ENCODE measurements at places on chromosomes 13 and 19.
A peak's percentile ranks its signal among the peaks of the same experiment; 100 is the strongest.

DNA sequence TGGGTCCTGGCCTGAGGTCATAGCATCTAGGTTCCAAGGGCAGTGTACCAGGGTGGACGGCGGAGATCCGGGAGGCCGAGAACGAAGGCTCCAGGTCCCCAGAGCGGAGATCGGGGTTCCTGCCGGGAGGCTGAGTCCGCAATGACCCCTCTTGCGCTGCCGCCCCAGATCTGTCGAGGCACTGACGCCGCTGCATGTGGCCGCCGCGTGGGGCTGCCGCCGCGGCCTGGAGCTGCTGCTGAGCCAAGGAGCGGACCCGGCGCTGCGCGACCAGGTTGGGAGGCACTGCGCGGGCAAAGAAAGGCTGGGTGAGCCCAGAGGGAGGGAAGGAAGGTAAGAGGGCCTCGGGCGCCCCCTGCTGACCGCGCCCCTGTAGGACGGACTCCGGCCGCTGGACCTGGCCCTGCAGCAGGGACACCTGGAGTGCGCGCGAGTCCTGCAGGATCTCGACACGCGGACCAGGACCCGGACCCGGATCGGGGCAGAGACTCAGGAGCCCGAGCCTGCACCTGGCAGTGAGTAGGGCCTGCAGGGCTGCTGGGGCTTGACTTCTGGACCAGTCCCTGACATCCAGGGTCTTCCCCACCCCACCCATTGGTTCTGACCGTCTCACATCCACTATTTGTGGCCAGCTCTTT, 906 bp downstream of the ANKLE1 start:
- DNase-seq, result peak; percentile 68

DNA sequence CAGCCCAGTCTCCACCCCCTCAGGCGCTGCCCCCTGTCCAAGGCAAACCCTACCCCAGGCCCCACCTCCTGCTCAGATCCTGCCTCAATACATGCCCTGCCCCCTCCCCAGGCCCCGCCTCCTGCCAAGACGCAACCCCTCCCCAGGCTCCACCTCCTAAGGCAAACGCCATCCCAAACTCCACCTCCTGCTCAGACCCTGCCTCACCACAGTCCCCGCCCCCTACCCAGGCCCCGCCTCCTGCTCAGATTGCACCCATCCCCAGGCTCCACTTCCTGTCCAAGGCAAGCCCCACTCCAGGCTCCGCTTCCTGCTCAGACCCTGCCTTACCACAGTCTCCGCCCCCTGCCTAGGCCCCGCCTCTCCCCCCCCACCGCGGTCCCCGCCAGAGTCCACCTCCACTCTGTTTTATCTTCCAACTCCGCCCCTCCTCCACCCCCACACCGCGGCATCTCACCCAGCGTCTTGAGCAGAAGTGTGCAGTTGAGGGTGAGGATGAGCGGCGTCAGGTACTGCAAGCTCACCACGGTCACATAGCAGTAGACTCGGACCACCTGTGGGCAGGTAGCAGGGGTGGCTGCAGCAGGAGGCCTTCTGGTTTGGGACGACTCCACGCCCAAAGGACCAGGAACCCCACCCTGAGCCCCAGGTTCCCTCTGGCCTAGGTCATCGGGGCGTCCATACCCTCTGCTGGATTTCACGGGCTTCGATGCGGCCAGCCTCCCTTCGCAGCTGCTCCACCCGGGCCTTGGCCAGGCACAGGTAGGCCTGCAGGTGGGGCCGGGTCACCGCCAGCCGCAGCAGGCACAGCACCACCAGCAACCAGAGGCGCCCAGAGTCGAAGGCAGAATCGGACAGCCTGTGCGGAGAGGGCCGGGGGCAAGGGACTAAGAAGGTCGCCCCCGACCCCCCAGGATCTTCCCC, 17.7 kb downstream of the TMEM161A start:
- DNase-seq, result no peak

DNA sequence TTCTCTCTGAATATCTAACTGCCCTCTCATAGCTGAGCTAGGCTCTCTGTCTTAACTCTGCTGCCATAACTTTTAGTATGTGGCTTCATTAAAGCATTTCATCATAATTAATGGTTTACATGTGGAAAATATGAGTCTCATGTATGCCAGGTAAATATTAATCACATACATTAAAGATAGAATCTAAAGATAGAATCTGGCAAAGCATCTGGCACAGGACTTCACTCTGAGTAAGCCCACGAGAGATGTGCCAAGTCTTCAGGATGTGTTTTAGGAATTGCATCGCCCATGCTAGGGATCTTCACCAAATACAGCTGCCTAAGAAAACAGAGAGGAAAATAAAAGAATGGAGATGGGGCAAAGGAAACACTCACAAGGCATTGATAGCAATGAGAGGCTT, 285.8 kb downstream of the DIAPH3 start:
- DNase-seq, result no peak

- no peak for DNase-seq
Observed at GRCh38 chr13:77786695-77787287, 89.3 kb downstream of the SLAIN1 start.

GRCh38 chr19:16626796-16627192, 1.2 kb downstream of the MED26 start:
- no peak for DNase-seq

- DNase-seq, result no peak
Observed at GRCh38 chr13:78599645-78600279, 3.6 kb downstream of the POU4F1 start.

DNA sequence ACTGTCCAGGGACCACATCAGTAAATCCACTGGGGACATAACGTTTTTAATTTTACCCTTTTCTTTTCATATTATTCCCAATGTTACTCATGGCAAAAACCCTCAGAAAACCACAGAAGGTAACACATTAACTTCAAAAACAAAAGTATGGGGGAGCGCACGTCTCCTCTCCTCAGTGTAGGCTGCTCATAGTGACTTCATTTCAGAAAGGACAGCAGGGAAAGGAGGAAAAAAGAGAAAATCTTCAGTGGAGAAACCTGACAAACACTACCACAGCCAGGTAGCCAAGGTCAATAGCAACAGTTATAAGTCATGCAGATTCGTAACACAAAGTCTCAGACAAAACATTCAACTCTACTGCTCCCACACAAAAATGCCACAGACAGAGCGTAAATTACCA, 21.4 kb downstream of the DZIP1 start:
- DNase-seq, result no peak

DNA sequence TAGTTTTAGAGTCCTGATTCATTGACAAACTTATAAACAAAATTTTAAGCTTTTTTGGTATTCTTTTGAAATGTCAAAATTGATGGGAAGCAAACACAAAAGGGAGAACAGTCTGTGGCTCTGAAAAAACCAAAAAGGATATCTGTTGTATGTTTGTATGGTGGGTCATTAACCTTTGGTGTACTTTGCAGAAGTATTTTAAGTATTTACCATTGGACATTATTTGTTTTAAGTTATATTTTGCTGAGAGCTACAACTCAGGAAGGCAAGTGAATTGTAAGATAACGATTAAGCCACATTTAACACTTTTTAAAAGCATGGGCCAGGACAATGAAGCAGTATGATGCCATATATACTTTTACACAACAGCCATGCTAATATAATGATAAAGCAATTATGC, 15.2 kb downstream of the LPAR6 start:
- DNase-seq, result no peak

- DNase-seq, result no peak
Observed at GRCh38 chr19:21586311-21587116, 81.1 kb downstream of the ZNF429 start.

DNA sequence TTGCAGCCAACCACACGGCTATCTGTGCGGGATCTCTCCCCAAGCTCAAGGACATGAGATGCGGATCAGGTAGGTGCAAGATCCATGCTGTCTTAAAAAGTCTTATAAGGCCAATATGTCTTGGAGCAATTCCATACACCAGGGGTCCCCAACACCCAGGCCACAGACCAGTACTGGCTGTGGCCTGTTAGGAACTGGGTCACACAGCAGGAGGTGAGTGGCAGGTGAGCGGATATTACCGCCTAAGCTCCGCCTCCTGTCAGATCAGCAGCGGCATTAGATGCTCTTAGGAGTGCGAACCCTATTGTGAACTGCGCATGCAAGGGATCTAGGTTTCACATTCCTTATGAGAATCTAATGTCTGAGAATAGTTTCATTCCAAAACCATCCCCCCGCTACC, 68.8 kb upstream of the ZNF599 start:
- no peak for DNase-seq

GRCh38 chr19:13917888-13918406, 11.9 kb downstream of the CC2D1A start:
- no peak for DNase-seq

DNA sequence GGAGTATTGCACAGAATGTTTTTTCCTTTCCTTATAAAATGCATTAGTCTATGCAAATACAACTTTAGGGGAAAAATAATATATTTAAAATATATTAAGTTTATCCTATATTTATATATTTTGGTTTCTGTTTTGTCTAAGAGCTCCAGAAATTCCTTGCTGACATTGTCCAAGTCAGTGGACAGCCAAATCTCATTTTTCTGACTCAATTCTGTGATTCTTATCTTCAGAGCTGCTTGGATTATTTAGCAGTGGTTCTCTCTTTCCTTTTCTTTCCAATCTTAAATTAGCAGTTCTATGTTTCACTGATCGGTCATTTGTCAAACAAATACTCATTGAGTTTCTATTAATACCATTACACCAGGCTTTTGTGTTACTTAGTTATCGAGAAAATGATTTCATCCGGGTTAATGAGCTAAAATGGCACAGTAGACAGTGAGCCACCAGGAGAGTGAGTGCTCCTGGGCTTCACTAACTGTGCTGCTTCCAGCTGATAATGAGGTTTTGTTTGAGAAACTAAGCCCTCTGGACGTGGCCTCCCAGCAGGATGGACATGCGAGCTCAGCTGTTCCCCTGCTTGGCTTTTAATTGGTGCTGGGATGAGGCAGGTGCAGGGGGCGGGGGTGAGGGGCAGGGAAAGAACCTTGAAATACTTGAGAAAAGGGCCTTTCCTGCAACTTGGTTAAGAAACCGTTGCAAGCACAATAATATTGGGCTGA, 44.0 kb downstream of the ATP11A start:
- DNase-seq, result no peak

- no peak for DNase-seq
Observed at GRCh38 chr19:45599286-45599685, 2.7 kb downstream of the GPR4 start.

GRCh38 chr13:61030445-61030844, 385.2 kb downstream of the PCDH20 start:
- DNase-seq, result no peak

DNA sequence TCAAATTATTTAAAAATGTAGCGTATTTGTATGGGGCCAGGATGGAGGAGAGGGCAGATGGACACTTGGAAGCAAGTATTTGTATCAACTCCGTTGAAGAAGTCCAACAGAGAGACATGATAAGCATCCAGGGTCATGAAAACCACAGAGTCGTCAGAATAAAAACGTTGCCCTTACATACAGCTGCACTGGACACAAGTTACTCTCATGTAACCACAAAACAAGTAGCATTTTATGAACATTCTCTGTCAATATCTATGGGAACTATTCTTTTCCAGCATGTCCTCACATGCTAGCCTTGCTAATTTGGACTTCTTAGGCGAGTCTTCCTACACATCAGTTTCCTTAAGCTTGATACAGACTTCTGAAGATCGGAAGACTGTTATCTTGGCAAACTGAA, 35.0 kb downstream of the EFNB2 start:
- DNase-seq, result no peak

DNA sequence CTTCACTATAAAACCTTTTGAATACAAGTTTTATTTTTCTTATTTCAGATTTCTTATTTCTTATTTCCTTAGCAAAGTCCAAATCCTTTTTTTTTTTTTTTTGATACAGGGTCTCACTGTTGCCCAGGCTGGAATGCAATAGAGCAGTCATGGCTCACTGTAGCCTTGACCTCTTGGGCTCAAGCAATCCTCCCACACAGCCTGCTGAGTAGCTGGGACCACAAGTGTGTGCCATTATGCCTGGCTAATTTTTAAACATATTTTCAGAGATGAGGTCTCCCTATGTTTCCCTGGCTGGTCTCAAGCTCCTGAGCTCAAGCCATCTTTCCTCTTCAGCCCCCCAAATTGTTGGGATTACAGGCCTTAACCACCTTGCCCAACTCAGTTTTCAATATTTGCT, 334.3 kb downstream of the DLEU7 start:
- DNase-seq, result no peak

- DNase-seq, result no peak
Observed at GRCh38 chr13:65606622-65607021, 1623.5 kb downstream of the PCDH9 start.

- DNase-seq, result no peak
Observed at GRCh38 chr19:42126574-42126973, 5.7 kb downstream of the POU2F2 start.

DNA sequence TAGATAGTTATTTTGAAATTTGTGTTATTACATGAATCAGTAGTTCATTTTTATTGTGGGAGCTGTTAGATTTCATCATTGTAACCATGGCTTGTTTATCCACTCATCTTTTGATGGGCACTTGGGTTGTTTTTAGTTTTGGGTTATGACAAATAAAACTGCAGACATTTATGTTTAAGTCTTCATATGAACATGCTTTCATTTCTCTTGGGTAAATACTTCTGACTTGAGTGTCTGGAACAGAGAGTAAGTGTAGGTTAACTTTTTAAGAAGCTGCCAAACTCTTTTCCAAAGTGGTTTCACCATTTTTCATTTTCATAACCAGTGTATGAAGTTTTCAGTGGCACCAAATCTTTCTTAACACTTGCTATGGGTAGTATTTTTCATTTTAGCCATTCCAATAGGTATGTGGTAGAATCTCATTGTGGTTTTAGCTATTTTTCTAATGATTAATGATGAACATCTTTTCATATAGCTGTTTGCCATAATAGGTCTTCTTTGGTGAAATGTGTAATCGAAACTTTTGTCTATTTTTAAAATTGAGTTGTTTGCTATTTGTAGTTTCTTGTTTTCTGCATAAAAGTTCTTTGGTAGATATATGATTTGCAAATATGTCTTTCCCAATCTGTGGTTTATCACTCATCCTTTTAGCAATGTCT, 17.9 kb downstream of the SLAIN1 start:
- DNase-seq, result no peak

DNA sequence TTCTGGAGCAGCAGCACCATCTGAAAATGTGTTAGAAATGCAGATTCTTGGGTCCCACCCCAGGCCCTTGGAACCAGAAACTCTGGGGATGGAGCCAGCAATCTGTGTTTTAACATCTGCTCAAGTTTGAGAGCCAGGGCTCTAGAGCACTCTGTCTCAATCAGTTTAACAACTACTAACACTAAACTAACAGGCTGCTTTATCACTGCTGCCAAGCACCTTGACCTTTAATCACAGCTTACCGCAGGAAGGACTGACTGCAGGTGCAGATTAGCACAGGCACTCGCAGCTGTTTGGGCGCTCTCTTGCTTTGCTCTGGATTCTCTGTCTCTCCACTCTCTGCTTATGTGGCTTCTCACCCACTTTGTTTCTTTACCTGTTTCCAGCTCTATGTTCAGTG, 163.5 kb downstream of the MTUS2 start:
- no peak for DNase-seq

GRCh38 chr13:95643936-95644598, 439 bp downstream of the DZIP1 start:
- DNase-seq, result no peak

GRCh38 chr13:87120476-87120875, 550.7 kb upstream of the SLITRK5 start:
- no peak for DNase-seq

GRCh38 chr13:27183561-27184147, 12.0 kb upstream of the USP12 start:
- DNase-seq, result no peak

Measured in activated CD8-positive, alpha-beta memory T cell treated with anti-CD3 and anti-CD28 coated beads for 1 hour (primary cell).